ENCODE measurements at places on chromosomes 12 and 14.

GRCh38 chr12:116142936-116143898, 134.3 kb downstream of the MED13L start:
- DNase-seq: peak; percentile 92

DNA sequence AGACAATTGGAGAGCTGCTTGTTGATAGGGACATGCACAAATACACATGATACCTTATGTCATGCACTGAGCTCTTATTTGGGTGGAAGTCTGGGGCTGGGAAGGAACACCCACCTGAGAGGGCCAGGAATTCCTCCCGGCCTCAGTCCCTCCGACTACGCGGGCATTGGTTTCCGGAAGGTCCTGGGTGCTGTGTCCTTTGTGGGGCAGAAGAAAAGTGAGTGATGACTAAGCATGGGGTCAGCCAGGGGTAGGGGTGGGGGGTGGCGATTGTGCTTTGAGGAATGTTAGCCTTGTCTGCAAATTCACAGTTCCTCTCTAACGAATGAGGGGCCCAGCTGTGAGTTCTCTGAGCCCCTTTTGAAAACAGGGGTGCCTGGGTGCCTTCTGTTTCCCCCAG, 798 bp downstream of the CELA1 start:
- DNase-seq: no peak

GRCh38 chr12:93794738-93795137, 117.6 kb downstream of the CRADD start:
- no peak for DNase-seq

- DNase-seq: peak; percentile 90
Observed at GRCh38 chr14:64681796-64682710, 22.2 kb upstream of the PLEKHG3 start.

GRCh38 chr12:112936927-112937326, 1.3 kb upstream of the OAS3 start:
- DNase-seq: no peak

- DNase-seq: no peak
Observed at GRCh38 chr14:94011795-94012194, 14.3 kb upstream of the OTUB2 start.

GRCh38 chr14:90659156-90659555, 157.1 kb downstream of the TTC7B start:
- no peak for DNase-seq

DNA sequence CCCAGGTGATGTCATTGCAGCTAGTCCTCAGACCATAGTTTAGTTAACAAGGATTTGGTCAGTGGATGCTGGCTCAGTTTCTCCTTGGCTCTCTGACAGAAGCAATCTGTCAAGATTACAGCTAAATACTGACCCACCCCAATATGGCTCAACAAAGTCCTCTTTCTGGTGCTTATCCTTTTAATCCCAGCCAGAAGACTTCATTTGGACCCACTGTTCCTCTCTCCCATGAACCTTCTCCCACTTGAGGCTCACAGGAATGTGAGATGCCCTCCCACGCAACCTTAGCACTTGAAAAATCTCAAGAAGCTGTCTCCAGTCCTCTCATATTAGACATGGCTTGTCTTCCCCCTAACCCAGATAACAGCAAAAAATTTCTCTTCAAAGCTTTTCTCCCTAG, 47.7 kb downstream of the C12orf50 start:
- DNase-seq: no peak

Data from lung microvascular endothelial cell (primary cell).